AML-193 (cell line): ENCODE measurements at places on chromosomes 7 and 10.

DNA sequence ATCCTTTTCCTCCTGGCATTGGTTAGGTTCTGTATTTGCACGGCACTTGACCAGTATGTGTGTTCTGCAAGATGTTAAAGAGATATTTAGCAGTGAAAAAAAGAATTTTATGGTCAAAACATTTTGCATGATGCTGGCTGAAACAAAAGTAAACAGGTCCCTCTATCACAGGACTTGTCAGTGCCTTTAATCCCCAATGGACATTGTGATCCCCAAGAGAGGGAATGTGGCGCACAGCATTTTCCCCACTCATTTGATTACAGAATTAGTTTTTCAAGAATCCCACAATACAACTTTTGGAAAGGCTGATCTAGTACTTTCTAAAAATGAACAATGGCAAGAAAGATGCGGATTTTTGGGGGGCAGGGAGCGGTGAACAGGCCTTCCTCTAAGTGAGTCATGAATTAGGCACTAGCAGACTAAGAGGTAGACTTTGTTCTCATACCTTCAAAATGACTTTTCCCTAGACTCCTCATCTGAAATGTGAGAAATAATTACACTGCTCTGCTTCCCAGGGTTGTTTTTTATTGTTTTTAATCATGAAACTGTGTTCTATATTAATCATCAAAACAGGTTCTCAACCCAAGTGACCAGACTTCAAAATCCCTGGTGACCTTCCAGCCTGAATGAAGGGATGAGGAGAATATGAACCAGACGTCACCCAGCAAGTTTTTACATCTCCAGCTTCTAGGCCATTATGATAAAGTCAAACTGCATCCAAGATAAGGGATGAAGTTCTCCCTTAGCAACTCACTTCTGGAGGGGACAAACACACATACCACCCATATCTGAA, 8.6 kb downstream of the FBXW4 start:
- no peak for DNase-seq

DNA sequence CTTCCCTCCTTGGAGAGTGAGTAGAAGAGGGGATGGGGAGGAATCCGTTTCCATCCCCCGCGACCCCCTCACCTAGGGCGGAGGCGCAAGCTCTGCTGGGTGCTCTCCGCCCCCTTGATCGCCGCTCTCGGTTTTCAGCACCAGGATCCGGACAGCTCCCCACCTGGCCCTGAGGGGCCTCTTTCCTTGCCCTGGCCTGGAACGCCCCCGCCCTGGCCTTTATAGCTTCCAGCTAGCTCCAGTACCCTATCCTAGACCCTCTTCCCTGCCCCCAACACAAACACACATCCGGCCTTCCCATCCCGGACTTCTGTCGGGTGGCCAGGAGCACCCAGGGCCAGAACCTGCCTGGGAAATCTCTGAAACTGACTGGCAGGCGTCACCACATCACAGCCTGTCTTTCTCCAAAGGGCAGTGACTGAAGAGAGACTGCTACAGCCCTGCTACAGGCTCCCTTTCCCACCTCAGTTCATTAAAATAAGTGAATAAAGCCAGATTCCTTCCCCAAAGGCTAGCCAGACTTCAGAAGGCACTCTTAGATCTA, 72.3 kb upstream of the LEP start:
- DNase-seq, result no peak

GRCh38 chr7:47303695-47304453, 278.0 kb downstream of the TNS3 start:
- no peak for DNase-seq

DNA sequence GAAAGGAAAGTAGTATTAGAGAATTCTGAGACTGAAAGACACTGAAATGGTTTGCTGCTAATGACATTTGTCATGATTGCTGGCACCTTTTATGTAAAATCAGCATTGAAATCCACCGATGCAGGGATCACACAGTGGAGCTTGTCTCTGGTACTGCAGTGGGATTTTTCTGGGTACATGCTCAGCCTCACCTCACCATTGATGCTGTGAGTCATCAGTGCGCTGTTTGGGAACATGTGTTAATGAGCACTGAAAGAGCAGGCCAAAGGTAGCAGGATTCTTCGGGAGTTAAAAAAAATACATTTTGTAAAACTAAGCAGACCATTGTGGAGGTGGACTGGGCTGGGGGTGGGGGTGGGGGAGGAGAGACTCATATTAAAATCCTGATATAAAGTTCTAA, 174.9 kb downstream of the CREB5 start:
- DNase-seq, result no peak

DNA sequence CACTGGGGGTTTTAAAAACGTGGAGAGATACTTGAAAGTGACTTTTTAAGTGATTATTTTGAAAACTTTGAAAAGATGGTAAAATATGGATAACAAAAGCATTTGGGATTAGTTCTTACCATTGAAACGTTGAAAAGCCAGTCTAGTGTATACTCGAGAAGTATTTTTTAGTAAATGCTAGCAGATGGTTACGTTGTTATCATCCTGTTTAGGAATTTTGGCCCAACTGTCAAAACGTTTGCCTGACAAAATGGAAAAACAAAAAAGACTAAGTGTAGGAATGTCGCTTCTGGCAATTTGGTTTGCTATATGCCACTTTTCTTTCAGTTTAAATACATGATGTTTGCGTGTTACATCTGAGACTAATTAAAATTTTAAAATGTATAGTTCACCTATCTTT, 1.2 kb downstream of the RBM33 start:
- DNase-seq, result no peak

GRCh38 chr7:71761336-71761735, 629.4 kb downstream of the GALNT17 start:
- DNase-seq, result no peak

- DNase-seq, result no peak
Observed at GRCh38 chr7:36245684-36246299, 92.7 kb downstream of the EEPD1 start.

- DNase-seq, result no peak
Observed at GRCh38 chr10:124534826-124535601, 73.4 kb downstream of the LHPP start.

GRCh38 chr10:92177546-92177945, 113.3 kb downstream of the CPEB3 start:
- DNase-seq, result no peak

- DNase-seq, result no peak
Observed at GRCh38 chr7:30920584-30921539, 9.2 kb downstream of the AQP1 start.

GRCh38 chr7:123275036-123275753, 75.4 kb upstream of the SLC13A1 start:
- no peak for DNase-seq

DNA sequence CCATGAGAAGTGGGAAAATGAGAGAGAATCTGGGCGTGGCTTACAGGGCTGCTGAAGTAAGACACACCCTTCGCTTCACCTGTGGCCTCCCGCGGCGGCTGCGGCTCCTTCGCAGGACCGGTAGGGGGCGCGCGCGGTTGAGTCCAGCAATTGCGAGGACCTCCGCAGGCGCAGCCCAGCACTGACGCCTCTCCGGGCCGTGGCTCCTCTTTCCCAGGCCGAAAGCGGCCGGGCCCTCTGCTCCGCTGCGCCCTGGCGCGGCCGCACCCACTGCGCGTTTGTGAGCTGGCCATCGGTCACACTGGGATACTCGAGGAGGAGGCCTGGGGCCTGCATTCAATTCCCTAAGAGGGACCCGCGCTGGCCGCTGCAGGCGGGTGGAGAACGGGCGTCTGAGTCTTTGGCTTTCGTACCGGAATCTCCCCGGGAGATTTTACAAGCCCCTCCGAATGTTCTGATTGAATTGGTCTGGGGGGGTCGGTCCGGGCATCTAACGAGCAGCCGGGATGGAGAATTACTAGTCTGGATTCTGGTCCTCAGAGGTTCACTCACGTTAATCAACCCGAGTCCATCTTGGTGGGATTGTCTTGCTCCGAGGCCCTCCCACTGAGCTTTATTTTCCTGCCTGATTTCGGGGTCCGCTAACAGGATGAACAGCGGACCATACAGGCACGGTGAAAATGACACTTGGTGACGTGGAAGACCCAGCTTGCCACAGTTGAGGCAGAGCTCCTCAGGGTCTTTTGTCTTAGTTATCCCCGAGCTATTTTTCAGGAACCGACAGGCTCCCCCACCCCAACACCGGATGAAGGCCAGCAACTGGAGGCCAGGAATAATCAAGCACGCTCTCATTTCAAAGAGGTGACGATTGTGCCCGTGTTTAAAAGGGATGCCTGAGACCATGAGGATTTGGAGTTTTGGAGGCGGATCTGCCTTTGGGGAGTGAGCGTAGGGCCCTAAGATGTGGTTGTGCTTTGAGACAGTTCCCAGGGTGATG, at the start of gene LRRD1:
Gene LRRD1, minus strand, starts transcription at position 215 of the 997 bp plus-strand sequence. CDS start 13,940 bp downstream, outside the sequence.
- peak; percentile 81 for DNase-seq

DNA sequence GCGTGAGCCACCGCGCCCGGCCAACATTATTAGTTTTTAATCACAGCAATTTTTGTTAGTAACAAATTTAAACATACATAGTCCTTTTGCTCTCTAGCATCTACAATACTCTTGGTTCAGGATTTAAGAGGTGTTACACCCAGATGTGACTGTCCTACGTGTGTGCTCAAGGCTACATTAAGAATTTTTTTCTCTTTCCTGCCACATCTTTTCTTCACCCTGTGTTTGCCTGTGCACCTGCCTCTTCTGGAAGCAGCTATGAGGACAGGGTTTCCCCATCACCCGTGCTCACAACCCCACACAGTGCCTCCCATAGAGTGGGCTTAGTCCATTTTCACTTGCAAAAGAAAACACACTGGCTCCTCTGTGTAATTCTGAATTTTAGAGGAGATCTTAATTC, 186.7 kb upstream of the KLF6 start:
- no peak for DNase-seq

GRCh38 chr7:123096434-123096833, 100.9 kb upstream of the TAS2R16 start:
- DNase-seq, result no peak

DNA sequence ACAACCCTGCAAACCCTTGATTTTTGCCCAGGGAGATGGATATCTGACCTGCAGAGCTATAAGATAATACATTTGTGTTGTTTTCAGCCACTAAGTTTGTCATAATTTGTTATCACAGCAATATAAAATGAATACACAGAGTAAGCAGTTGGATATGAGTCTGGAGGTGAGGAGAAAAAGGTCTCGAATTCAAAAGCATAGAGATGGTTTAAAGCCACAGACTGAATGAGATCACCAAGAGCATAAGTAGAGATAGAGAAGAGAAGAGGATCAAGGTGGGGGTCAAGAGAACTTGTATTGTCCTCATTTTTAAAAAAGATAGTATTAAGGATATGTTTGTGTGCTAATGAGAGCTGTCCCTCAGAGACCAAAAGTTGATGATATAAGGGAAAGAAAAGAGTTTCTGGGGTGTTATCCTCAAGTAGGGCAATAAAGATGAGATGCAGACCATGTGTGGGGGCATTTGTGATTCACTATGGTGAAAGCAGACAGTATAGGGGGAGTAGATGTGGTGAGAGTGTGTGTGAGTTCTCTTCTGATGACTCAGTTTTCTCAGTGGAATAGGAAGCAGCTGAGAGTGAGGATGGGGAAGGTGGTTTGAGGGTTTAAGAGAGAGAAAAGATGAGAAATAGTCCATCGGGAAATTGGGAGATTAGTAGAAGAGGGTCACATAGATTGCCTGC, 25.8 kb upstream of the PCGF5 start:
- no peak for DNase-seq

GRCh38 chr7:128353189-128353588, 8.3 kb downstream of the PRRT4 start:
- DNase-seq, result no peak

GRCh38 chr10:115022733-115023132, 70.4 kb upstream of the ATRNL1 start:
- no peak for DNase-seq

GRCh38 chr7:114598946-114599345, 184.3 kb downstream of the FOXP2 start:
- DNase-seq, result no peak

GRCh38 chr7:105688617-105689016, 107.3 kb upstream of the EFCAB10 start:
- DNase-seq, result no peak

GRCh38 chr7:140176122-140176701, 571 bp downstream of the KDM7A start:
- DNase-seq, result no peak

- DNase-seq, result no peak
Observed at GRCh38 chr7:107815254-107815882, 12.3 kb upstream of the SLC26A3 start.

GRCh38 chr10:113094114-113094486, 144.1 kb downstream of the TCF7L2 start:
- peak; percentile 68 for DNase-seq

GRCh38 chr7:148628011-148628410, 37.4 kb downstream of the C7orf33 start:
- DNase-seq, result no peak

DNA sequence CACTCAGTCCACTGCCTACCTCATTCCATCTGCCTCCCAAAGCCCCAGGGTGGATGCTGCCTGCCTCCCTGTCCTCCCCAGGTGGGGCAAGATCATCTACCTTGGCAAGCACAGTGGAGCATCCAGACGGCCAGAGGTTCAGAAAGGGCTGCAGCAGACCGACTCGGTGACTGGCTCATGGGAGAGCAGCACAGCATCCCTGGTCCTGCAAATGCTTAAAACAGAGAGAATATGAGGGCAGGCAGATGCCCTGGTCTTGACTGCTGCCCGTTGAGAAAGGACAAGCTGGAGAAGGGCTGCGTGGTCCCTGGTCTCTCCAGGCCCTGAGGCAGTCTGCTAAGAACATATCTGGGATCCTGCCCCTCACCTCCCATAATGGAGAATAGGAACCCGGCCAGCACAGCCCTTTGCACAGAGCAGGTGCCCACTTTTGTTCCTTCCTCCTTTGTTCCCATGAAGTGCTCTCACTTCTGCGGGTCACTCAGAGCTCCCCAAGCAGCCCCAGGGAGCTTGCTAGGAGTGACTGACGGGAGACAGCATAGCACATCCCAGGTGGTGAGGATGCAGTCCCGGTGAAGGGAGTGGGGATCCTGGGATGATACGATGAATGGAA, 1.4 kb downstream of the HPS1 start:
- no peak for DNase-seq

DNA sequence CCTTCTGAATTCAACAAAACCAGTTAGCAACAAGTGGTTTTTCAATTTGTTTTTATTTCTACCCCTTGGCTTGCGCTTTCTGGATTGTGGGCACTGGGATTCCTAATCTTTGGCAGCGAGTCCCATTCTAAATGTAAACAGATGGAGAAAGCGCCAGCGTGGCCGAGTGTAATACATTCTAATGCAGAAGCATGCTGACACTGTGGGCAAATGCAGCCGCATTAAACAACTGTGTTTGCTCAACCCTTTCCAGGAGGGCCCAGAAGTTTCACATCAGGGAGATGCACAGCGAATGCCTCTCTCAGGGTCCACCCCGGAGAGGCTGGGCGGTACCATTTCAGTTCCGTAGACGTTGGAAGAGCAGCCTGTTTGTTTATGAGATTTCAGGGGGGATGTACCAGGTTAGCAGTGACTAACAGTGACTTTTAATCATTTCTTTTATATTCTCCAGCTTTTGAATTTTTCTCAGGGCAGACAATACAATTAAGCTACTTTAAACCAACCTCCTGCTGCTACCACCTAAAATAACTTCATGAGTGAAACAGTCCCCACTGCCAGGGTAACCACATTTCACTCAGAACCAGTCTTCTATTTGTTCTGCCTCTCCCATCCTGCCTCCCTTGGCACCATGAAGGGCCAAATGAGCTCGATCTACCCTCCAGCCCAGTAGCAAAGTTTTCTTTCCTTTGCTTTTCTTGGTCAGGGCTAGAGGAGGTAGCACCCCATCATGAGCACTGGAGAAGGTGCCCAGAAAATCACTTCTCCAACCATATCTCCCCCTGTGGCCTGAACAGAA, 164.2 kb upstream of the ITGB1 start:
- DNase-seq, result no peak
